Calu3 (cell line): ENCODE measurements at places on chromosomes 4 and X. TPM values are rescaled to one million over a fixed set of nuclear protein-coding genes. Genes with fewer than 3 reads are reported as not detected.

MAML3 gene
- total RNA-seq = 3.8 and 4.0 TPM in 2 replicates

POLN gene
- 4.1 and 5.2 TPM in 2 replicates for total RNA-seq

TMEM31 gene
- total RNA-seq = not detected in 2 replicates

DNA sequence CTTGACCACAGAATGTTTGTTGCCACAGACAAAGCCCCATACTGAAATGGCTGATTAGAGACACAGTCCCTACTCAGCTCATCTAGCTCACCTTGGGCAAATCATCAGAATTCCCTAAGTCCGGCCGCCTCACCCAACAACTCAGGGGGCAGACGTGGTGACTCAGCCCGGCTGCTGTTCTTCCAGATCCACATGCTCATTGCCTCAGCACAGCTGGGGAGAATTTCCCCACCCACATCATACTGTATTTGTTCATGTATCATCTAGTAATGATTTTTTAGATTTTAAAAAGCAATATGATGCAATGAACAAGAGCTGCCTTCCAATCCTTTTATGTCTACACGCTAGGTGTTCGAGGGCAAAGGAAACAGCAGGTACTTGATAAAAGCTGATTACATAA, 333.8 kb upstream of the TENM3 start:
- H3K36me3 ChIP-seq = no peaks in the 10 kb centered on the region
- H3K27me3 ChIP-seq = no peaks in the 10 kb centered on the region
- H3K27ac ChIP-seq = no peak overlapping the region
- peak; percentile 6 for DNase-seq

- no peak overlapping the region for H3K27ac ChIP-seq
- no peak for DNase-seq
- H3K27me3 ChIP-seq = no peaks in the 10 kb centered on the region
- H3K4me3 ChIP-seq = no peak overlapping the region
- no peaks in the 10 kb centered on the region for H3K4me1 ChIP-seq
Observed at GRCh38 chr4:127748957-127749356, 18.8 kb downstream of the SLC25A31 start.

GRCh38 chr4:176529574-176529973, 209.8 kb downstream of the SPCS3 start:
- no peak overlapping the region for H3K4me3 ChIP-seq
- DNase-seq = no peak
- peaks cover 11% of the 10 kb centered on the region for H3K4me1 ChIP-seq
- no peaks in the 10 kb centered on the region for H3K27me3 ChIP-seq

GRCh38 chr4:182671749-182672148, 245.4 kb downstream of the DCTD start:
- H3K4me3 ChIP-seq = no peak overlapping the region
- no peak overlapping the region for H3K27ac ChIP-seq
- H3K4me1 ChIP-seq = no peaks in the 10 kb centered on the region
- H3K27me3 ChIP-seq = no peaks in the 10 kb centered on the region

GRCh38 chr4:183968931-183969330, 63.8 kb downstream of the STOX2 start:
- no peak for DNase-seq
- no peaks in the 10 kb centered on the region for H3K4me1 ChIP-seq
- H3K4me3 ChIP-seq = no peak overlapping the region
- no peak overlapping the region for H3K27ac ChIP-seq
